ENCODE measurements at places on chromosomes 16 and 17.

DNA sequence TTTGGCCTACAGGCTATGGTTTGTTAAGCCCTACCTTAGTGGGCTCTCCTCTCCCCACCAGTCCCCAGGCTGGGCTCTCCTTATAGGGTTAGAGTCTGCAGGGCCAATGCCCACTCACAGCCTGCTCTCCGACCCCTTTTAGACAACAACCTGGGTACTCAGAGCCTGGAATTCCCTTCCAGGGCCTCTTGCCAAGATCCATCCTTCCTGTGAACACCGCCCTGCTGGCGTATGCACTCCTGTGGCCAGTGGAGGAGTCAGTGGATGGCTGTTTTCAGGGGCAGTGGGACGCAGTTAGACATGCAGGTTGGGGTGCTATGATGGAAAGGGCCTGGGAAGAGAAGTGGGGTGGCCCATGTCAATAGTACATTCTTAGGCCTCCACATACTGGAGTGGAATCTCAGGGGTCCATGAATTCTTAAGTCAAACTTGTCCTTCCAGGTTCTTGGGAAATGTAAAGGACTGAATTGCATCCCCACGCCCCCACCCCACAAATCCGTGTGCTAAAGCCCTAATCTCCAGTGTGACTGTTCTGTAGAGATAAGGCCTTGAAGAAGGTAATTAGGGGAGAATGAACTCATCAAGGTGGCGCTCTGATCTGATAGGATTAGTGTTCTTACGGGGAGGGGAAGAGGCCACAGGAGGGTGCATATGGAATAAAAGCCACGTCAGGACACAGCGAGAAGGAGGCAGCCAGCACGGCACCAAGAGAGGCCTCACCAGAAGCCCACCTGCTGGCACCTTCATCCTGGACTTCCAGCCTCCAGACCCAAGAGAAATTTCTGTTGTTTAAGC, 81.6 kb upstream of the CACNG5 start:
- no peak for DNase-seq

DNA sequence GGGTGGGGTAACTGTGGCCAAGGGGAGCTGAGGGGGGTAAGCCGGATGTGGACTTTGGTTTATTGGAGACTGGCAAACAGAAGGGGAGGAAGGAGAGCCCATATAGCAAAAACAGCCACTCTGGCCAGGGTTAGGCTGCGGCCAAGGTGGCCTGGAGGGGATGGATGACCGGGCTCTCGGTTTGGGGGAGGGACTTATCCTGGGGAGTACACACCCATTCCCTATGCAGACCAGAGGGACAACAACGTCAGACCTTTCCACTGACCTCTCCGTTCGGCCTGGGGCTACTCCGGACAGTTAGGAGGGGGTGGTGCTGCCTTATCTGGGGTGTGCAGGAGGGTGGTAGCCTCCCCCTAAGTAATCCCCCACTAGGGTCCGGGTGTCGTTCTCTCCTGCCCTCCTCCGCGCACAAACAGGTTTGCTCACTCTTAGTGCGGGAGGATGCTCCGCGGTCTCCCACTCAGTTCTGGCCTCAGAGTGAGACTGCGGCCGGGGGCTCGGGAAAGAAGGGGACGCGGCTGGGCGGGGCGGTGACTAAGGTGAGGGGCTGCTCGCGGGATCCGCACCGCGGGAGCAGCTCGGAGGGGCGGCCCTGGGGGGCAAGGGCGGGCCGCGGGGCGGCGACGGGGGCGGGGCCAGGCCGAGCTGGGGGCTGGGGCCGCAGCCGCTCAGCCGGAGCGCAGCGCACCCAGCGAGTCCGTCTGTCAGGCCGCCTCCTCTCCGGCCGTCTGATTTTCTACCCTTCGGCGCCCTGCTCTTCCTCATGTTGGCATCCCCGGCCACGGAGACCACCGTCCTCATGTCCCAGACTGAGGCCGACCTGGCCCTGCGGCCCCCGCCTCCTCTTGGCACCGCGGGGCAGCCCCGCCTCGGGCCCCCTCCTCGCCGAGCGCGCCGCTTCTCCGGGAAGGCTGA, at the start of gene WNK4:
Gene WNK4 (plus strand): TSS at position 675 of the 915 bp plus-strand sequence. CDS start 89 bp downstream, at position 764.
- peak; percentile 38 for DNase-seq

DNA sequence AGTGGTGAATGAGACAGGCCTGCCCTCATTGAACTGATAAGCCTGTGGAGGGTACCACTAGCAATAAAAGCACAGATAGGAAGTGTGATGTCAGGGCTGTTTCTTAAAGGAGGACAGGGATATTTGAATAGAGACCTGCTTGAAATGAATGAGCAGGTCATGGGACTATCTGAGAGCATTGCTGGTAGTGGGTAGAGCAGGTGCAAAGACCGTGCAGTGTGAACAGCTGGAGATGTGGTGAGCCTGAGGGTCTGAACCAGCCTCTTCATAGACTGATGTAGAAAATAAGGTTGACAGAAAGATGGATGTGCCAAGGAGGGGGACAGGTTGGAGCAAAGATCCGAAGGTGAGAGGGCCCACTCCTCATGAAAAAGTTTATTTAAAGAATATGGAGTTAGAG, 2.4 kb downstream of the NUP93 start:
- DNase-seq: peak; percentile 58

GRCh38 chr16:88472637-88473205, 19.6 kb downstream of the ZFPM1 start:
- DNase-seq: no peak

DNA sequence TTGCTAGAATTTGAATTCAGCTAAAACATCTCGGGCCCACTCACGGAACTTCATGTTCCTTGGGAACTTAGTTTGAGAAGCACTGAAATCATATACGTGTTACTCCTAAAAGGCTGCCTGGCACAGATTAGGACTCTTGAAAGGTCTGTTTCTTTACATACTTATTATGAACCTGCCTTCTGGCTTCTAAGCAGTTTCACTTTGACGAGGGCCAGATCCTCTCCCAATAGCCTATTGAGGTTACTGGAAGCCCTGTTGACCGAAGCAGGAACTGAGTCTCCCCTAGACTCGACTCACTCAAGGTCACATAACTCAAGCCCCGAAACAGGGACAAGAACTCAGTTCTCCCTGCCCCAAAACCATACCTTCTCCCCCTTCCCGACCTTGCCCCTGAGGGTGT, 121.9 kb upstream of the PLCG2 start:
- no peak for DNase-seq

All from germinal center (tissue), 1 donor.